Stimulated activated CD8-positive, alpha-beta memory T cell treated with anti-CD3 and anti-CD28 coated beads, Interleukin-7, amount 100 ng/mL, for 48 hours (primary cell): ENCODE measurements at places on chromosomes 5 and 9.

GRCh38 chr5:168132241-168132641 lies 159.2 kb upstream of the WWC1 start:
- DNase-seq = no peak

- no peak for DNase-seq
Measured at GRCh38 chr9:5978523-5978922, 36.9 kb downstream of the RANBP6 start.

DNA sequence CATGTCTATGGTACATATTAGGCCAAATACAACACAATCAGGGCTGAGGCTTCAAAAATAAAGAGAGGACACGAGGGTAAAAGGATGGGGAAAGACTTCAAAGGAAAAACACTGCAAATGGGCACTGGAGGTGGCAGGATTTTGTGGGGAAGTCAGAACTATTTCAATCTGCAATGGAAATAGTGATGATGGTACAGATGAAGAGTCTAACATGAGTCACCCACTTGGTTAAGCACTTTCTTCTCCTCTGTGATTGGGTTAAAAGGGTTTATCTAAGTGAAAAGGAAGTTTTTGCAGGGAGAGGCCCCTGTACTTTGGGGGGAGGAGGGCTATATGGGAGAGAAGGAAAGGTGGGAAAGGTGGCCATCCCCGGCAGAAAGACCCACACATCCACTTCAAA lies 4.5 kb upstream of the SH3GL2 start:
- no peak for DNase-seq

DNA sequence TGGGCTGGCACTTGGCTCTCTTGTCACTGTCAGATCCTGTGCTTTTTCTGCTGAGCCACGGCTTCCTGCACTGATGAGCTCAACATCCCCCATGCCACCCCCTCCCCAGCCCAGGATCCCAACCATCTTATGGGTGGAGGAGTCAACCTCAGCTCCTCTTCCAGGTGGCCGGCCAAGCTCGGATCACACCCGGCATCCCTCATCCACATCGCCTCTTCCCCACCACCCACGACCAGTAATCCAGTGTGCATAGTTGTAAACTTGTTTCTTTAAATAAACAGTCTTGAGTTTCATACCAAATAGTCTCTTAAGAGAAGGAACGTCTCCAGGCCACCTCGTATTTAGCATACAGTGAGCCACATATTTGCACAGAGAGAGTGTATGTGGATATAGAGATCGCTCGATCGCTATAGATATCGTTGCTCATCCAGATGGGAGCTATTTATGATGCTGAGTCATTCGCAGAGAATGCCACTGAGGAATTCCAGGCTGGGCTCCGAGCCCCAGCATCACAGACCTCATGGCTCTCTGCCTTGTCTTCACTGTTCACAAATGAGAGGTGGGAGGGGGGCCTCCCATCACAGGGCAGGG lies 61.8 kb upstream of the CPLX2 start:
- no peak for DNase-seq
